ENCODE measurements at places on chromosomes 1 and 21.

GRCh38 chr1:115712911-115713609, 55.5 kb downstream of the CASQ2 start:
- no peak for DNase-seq

DNA sequence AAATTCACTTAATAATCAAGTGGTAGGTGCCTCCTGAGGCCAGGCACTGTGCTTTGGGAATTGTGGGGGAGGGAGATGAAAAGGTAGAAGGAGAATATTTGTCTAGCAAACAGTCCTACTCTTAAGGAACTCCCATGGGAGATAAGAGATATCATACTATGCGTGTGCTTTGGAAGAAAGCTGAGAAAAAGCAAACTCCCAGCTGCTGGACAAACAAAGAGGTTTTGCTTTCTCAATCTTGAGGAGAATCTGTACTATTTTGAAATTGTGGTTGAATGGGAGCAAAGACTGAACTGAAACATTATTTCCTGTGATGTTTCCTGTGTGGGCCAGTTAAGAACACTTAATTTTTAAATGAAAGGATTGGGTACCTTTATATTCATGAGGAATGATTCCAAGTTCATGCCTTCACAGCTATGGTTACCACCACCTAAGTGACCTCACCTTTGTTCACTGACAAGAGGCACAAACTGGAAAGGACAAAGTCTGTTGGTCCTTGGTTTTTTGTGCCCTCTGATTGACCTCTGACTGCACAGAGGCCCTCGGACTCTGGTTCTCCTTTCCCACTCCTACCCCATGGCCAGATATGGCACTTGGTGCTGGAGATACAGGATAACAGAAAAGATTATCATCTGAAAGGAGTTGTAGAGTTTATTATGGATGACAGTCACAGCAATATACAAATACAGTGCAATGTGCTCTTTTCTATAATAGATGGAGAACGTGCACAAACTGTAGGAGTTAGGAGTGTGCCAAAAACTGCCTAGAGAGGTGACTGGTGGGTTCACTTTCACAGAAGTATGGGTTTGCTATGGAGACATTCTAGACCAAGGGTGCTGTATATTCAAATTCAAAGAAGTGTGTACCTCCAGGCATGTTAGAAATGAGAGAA, 1.6 kb downstream of the CD53 start:
- no peak for DNase-seq

DNA sequence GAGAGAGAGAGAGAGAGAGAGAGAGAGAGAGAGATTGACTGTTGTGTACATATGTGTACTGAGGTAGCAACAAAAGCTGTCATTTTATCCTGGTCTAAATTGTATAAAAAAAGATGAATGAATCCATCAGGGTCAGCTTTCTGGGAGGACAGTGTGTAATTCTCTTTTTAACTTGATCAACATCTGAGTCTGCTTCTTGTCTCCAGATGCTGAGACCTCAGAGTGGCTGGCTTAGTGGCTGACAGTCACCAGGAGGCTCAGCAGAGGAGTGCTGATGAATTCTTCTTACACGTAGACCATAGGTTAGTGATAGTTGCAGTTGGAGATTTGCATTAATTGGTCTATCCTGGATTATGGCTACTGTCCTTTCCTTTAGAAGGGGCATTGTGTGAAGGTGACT, 28.5 kb upstream of the PLXNA2 start:
- DNase-seq: no peak

DNA sequence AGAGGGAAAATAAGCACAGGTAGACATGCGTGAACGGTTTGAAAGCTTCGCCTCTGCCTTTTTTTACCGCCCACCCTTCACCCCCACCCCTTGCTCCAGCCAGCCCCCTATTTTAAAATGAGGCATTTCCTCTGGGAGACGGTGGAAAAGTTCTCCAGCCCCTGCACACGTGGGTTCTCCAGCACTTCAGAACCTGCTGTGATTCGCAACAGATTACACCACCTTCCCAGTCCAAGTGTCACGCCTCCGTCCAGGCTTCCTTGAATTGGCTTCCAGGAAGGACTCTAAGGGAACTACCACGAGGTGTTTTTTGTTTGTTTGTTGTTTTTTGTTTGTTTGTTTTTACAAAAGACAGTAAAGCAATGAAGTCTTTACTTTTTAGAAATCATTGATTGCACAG, 2.6 kb downstream of the LRRC7 start:
- DNase-seq: no peak

- peak; percentile 73 for DNase-seq
Measured at GRCh38 chr1:45550401-45551351, at the start of gene AKR1A1. Gene AKR1A1, plus strand, starts transcription at chr1:45550826. Its CDS starts 10,969 bp downstream, at chr1:45561795.

- DNase-seq: no peak
Measured at GRCh38 chr1:93177991-93178390, 2.2 kb downstream of the TMED5 start.

- DNase-seq: no peak
Measured at GRCh38 chr1:29297450-29297849, 61.1 kb downstream of the PTPRU start.

DNA sequence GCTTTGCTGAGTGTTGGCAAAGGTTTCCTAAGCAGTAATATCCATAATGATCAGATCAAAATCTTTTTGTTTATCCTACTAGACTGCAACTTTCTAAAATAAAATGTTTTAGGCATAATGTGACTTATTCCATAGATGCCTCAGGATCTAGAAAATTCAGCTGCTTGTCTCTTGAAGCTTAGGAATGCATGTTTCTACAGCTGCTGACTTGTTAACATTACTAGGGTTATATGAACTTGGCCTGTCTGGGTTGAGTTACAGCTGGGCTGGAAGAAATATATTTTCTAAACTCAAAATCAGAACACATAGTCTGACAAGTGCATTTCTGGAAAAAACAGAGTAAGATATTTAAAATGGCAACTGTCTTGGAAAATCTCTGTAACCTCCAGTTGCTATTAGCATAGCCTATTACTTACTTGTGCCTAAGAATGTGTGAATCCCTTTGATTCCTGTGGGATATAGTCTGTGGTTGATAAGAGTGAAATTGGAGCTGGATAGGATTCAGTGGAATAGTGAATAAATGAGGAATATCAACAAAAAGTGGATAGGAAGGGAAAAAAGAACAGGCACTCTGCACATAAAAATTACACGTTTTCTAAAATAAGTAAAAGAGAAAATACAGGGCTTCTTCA, 61.2 kb downstream of the RGS4 start:
- DNase-seq: no peak

DNA sequence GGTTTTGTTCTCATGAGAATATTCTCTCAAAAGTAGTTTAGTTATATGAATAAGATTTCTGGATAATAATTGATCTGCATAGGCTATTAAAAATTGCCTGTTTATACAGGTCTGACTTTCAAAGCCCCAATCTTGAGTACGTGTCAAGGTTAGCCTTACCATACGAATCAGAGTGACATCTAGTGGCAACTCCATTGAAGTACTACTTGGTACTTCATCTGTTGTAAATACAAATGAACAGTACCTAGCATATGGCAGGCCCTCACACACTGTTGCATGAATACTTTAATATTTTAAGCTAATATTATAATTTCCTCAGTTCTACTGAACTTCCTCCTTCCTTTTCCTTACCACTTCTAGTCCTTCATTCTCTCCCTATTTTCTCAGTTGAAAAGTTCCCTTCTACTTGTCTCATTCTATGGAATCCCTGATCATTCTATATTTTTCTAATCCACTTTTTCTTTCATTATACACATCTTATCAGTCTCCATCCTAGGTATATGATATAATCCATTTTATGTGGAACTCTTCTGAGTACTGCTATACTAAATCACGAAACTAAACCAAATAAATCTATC, 101.2 kb downstream of the AKT3 start:
- DNase-seq: peak; percentile 81

GRCh38 chr1:36097693-36098585, 9.2 kb downstream of the ADPRS start:
- DNase-seq: no peak

GRCh38 chr1:100539836-100540536, 2.0 kb downstream of the GPR88 start:
- DNase-seq: no peak

DNA sequence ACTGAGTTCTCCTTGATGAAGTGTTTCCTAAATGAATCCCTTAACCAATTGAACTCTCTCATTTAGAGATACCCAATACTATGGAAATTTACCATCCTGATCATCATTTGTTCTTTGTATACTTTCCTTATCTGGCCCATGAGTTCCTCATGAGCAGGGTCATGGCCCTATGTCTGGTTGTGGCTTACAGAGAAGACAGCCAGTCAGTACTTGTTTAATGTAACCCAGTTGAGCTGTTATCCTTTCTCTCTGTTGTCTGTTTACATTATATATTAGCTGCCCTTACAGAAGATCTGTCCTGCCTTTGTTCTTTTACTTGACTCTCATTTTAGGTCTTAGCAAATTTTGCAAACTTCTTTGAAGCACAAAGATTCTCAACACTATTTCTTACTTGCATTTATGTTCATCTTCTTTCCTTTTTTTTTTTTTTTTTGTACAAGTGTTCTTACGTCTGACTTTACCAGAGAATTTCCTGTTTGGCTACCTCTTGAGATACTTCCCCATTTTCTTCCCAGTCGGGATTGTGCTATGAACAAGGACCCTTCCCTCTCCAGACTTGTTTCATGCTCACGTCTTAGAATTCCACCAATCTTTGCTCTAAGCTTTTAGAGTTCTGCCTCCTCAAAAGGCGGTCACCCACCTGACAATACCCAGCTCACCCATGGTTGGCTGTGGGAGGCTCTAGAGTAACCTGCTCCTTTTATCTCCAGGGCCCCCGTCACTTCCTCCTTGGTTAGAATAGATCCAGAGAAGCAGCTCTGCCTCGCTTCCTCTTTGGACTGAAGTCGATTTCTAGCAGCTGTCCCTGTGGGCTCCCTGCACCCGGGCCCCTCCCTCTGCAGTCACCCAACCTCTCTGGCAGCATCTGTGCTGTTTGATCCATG, 53.6 kb upstream of the RUNX1 start:
- DNase-seq: peak; percentile 8

DNA sequence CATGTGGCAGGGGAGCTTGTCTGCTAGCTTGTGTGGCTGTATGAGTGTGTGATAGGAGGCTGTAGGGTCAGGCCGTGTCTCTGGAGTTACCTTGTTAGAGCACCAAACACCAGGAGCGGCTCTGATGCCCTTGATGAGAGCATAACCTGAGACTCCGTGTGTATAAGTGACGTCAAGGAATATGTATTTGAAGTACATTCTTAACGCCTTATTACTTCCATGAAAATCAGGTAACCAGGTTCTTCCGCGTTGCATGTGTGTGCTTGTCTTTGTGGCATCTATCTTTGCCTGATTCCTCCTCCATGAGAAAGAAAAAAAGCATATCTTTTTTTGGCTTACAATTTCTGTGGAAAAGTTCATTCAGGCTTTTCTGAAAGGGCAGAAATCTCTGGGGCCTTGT, 4.6 kb downstream of the OLFML3 start:
- DNase-seq: no peak

DNA sequence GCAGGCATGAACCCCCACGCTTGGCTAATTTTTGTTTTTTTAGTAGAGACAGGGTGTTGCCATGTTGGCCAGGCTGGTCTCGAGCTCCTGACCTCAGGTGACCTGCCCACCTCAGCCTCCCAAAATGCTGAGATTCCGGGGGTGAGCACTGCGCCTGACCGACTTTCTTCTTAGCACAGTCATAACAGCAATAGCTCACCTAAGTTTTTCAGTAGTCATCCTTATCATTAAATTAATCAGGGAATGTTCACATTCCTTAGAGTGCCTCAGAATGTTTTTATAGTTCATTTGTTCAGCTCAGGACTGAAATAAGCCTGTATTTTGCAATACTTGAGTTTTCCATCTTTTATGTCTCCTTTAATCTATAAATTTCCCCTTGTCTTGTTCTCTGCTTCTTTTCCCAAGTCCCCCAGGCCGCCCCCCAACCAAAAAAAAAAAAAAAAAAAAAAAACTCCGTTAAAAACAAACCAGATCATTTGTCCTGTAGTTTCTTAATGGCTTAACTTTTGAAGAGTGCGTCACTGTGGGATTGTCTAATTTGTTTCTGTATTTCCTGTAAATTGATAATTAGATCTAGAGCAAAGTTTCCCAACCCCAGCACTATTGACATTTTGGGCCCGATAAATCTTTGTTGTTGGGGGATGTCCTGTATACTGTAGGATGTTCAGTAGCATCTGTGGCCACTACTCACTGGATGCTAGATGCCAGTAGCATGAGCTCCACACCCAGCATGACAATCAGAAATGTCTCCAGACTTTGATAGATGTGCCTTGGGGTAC, 120.7 kb downstream of the ITSN1 start:
- no peak for DNase-seq

DNA sequence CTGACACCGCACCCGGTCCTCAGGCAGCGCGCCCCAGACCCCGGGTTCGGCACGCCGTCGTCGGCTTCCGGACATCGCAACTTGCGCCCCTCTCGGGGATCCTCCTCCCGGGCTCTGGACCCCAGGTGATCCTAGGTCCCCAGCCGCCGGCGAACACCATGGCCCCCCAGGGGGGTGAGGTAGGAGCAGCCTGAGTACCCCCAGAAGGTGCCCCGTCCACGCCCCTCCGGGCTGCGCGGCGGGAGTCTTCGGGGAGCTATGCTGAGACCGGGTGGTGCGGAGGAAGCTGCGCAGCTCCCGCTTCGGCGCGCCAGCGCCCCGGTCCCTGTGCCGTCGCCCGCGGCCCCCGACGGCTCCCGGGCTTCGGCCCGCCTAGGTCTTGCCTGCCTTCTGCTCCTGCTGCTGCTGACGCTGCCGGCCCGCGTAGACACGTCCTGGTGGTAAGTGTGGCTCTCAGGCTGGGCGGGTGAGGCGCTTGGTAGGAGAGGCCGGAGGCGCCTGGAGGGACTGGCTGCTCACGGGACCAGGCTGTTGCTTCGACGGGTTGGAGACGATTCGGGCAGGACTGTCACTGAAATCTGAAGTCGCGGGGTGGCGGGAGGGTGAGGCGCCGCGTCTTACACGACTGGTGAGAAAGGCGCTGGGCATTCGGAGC, 367 bp downstream of the WNT2B start:
- DNase-seq: no peak

- DNase-seq: no peak
Measured at GRCh38 chr1:227429447-227430359, 111.4 kb upstream of the CDC42BPA start.

DNA sequence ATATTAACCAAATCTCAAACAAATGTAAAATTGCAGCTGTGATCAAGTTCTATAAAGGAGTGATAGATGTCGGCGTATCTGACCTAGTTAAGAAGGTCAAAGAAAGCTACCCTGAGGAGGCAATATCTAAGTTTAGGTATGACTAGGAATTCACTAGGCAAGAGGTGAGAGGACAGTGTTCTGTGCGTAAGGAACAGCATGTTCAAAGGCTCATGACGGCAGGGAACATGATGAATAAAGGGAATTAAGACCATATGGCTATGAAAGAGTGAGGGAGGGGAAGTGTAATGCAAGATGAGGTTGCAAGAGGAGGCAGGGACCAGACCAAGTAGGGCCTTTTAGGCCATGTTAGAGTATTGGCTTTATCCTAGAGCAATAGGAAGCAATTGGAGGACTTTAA, 8.6 kb downstream of the LIX1L start:
- no peak for DNase-seq

GRCh38 chr1:8219530-8219929, 98.4 kb upstream of the SLC45A1 start:
- DNase-seq: no peak

DNA sequence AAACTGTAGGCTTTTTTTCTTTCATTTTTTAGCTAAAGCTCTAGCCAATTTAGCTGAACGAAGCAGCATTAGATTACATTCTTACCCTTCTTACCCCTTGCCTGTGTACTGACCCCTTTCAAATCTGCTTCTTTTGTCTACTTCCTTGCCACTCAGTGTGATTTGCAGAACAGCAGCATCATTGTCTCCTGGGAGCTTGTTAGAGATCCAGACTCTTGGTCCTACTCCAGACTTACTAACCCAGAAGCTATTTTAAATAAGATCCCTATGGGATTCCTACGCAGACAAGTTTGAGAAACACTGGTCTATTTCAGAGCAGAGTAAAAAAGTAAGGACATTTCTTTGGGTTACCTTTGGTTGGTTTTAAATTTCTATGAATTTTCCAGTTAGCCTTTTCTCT, 13.8 kb downstream of the LRRC39 start:
- no peak for DNase-seq

Data from GM12864 (cell line).